GM20000 (cell line): ENCODE measurements at places on chromosomes 2 and 18.

- no peak for DNase-seq
Observed at GRCh38 chr2:229627728-229628127, 86.6 kb downstream of the DNER start.

GRCh38 chr2:3596901-3597417, 2.0 kb downstream of the COLEC11 start:
- no peak for DNase-seq

- DNase-seq, result no peak
Observed at GRCh38 chr2:126370201-126370600, 285.8 kb upstream of the GYPC start.

DNA sequence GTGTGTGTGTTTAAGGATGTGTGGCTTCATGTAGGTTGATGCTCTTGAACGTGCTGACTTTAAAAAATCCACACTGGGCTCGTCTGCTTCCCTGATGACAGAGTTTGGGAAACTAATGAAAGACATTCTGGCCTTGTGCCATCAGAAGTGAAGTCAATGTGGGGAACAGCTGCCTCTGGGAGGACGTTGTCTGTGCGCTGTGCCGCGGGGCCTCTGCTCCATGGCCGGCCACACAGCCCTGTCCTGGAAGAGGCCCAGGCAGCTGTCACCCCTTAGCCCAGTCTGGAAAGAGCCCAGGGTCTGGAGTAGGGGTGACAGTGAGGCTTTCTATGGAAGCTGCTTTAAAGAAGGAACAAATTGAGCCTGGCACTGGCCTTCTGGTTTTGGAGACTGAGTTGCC, 155.8 kb downstream of the SH3RF3 start:
- DNase-seq, result no peak

DNA sequence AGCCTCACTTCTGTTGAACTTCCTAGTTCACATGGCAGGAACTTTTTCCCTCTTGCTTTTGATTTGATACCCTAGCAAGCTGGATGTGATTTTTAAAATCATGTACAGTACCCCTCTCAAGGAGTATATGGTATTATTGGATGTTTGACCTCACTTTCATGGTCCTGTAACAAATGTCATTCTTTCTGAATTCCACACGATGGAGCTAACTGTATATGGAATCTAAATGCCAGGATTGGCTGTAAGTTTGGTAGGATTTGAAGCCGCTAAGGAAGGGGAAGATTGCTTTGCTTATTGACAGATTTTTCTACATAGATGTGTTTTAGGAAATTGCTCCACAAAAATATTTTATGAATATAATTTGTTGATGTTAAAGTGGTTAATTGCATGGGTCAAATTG, 18.3 kb downstream of the MAIP1 start:
- no peak for DNase-seq

GRCh38 chr2:74014813-74015212, 30.1 kb downstream of the TET3 start:
- no peak for DNase-seq

DNA sequence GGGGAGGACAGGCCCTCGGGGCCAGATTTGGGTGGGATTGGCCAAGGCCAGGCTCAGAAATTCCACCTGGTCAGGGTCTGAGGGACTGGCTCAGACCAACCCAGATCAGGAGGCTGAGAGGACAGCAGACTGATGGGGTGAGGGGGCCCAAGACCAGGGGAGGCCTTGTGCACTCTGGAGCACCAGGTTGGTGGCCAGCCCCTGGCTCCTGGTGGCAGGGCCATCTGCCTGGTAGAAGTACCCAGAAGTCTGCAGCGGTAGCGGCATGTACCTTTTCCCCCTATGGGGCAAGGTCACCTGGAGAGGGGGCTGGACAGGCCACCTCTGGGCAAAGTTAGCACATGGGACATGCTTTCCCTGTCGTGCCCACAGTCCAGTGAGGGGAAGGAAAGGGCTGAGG, 21.2 kb upstream of the ODC1 start:
- DNase-seq, result no peak

DNA sequence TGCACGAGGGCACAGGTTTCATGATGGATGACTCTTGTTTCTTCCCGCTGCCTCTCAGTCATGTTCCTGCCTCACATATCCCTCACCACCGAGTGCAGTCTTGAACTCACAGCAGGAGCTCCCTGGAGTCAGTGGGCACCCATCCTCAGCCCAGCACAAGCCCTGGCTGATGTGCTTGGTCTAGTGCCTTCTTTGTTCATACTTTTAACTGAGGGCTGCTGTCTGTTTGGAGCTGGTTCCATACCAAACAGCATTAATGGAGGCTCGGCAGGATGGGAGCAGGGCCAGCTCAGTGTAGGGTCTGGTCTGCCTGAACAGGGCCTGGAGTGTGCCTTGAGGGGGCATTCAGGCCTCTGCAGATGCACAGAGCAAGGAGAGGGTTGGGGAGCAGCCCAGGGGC, 54.5 kb upstream of the GLI2 start:
- DNase-seq, result no peak

DNA sequence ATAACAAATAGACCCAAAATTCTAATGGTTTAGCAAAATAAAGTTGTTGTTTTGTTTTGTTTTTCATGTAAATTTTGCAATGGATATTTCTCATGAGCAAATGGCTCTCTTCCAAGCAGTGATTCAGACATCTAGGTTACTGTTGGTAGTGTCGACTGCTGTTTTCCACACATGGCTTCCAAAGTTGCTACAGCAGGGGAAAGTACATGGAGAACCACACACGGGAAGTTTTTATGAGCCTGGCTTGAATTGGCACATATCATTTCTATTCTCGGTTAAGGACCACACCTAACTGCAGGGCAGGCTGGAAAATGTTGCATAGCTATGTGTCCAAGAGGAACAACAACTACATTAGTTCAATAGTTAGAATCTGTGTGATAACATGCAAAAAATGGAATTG, 262.1 kb downstream of the GALNT13 start:
- DNase-seq, result no peak

DNA sequence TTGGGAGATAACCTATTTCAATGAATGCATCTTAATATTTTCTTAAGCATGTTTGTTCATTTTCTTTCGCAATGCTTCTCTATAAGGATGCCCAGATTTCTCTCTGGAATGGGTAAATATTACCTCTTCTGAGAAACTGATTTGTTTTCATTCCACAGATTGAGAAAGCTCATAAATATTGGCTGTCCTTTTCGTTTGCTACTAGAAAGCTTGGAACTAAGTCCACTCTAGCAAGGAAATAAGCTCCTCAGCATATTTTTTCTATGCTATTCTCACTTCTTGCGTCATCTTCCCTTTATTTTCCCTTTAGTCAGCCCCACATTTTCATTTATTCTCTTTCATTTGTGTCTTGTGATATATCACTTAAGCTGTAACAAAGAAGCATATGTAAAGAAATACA, 76.3 kb downstream of the ANTXR1 start:
- DNase-seq, result no peak

DNA sequence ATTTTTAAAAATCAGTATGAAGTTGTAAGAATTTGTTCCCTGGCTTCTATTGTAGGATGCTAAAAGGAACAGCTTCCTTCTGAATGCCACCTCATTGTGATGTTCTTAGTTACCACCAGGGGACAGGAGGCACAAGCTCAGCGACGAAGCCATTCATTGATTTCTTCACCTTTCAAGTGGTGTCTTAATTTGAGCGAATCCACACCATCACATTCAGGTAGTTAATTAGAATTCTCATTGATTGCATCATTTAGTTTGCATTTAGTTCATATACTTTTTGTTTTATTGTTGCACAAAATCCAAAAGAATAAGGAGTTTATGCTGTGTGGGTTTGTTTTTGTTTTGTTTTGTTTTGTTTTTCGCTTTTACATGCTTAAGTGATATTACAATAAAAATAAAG, 23.1 kb downstream of the CYP27C1 start:
- peak; percentile 56 for DNase-seq

DNA sequence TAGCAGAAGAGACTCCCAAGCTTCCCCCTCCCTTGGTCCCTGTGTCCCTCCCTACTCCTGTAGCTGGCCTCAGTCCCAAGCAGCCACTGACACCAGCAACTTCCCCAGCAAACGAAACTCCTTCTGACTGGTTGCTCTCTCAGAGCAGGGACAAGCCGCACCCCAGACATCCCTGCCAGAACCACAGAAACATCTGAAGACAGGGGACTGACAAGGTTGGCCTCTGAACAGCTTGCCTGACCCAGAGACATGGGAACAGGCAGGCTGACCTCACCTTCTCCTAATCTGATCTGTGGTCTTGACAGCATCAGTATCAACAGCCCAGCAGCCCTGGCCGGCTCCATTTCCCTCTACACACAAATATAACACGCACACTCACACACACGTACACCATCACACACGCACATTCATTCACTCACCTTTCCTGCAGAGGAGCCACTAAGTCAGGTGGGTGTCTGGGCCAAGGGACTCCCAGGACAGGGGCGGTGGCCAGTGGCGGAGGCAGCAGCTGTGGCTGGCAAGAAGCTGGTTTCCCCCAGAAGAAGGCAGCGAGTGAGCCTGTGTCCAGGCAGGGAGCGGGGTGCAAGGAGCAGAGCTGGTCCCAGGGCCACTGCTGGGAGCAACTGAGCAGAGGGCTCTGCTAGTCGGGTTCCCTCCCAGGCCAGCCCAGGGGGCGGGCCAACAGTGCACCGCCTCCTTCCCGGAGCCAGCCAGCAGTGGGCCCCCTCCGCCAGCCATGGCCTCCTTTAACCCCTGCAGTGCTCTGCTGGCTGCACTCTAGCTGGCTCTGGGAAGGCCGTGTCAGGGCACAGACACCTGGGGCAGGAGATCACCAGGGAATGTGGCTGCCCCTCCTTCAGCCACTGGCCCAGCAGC, 59.1 kb downstream of the TNS1 start:
- DNase-seq, result no peak

- DNase-seq, result no peak
Observed at GRCh38 chr18:33444709-33445108, 4.2 kb upstream of the CCDC178 start.
